Tibial nerve (tissue), 4 donors: ENCODE measurements at places on chromosomes 7 and 10. TPM values are rescaled to one million over a fixed set of nuclear protein-coding genes. Genes with fewer than 3 reads are reported as not detected.

- no peak for DNase-seq
Measured at GRCh38 chr7:105906695-105907094, 30.3 kb upstream of the ATXN7L1 start.

- no peak for DNase-seq
Measured at GRCh38 chr7:31922848-31923247, 147.4 kb downstream of the PDE1C start.

Gene ASZ1
- not detected for total RNA-seq

- DNase-seq, result no peak
Measured at GRCh38 chr7:27953777-27954176, 213.8 kb downstream of the TAX1BP1 start.

Gene PALD1
- 7.8 TPM for total RNA-seq

- no peak for DNase-seq
Measured at GRCh38 chr10:44292390-44293002, 92.4 kb downstream of the CXCL12 start.

DNA sequence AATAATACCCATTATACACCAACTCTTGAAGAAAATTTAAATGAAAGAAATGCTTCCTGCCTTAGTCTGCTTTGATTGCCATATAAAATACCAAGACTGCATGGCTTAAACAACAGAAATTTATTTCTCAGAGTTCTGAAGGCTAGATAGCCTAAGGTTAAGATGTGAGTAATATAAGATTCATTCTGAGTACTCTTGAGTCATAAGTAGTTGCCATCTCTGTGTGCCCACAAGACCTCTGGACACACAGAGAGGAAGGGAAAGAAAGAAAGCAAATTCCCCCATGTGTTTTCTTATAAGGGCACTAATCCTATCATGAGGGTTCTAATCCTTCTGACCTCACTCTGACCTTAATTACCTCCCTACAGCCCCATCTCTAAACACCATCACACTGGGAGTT lies 201.2 kb downstream of the PTN start:
- no peak for DNase-seq

Gene PNLIPRP3
- not detected for total RNA-seq

DNA sequence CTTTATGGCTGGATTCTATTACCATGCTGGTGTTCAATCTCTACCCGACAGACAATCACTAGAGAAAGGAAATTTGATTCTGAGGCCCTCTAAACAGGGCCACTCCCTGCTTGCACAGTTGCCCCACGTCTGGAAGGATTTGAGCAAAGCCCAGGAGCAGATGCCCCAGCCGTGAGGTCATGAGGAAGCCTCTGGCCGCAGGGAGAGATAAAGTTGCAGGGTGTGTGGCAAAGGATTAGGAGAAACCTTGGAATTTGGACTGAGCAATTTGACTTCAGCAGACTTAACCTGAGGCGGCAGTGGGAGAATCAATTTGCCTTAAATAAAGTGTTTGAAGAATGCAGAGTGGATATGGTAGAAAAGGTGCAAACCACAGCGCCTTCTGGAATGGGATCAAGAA lies 40.2 kb upstream of the KLF6 start:
- no peak for DNase-seq

Gene AGBL3
- total RNA-seq, result 1.7 TPM

GRCh38 chr7:70303780-70304179 lies 705.5 kb downstream of the AUTS2 start:
- no peak for DNase-seq

Gene NPC1L1
- 0.44 TPM for total RNA-seq

DNA sequence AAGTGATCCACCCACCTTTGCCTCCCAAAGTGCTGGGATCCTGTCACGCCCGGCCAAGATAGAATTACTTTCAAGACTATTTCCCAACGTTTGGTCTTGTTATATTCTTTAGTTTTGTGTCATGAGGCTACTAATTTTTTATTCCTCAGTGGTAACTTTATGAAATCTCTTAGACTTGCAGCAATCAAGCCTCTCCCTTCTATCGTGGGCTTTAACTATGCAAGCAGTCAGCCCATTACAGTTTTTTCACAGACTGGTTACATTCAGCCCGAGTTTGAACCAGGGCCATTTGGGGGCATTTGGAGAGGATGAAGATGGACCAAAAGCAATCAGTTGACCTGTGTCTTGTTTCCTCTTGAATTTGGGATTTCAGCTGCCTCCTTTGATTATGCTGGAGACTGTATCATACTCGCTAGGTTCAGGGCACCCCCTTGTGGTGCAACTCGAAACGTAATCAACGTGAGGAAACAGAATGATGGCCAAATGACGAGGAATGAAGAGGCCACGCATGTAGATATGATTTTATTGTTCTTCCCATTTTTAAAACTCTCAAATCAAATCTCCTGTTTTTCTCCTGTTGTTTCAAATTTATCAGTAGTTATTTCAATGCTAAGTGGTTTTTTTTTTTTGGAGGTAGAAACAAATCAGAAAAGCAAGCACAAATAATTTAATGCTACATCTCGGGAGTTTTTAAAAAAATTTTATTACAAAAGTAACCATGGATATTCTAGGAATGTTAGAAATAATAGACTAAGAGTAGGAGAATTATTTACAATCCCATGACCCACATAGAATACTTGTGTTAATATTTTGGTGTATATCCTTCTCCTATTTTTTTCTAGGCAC lies 151.6 kb downstream of the KIAA1217 start:
- peak; percentile 78 for DNase-seq

DNA sequence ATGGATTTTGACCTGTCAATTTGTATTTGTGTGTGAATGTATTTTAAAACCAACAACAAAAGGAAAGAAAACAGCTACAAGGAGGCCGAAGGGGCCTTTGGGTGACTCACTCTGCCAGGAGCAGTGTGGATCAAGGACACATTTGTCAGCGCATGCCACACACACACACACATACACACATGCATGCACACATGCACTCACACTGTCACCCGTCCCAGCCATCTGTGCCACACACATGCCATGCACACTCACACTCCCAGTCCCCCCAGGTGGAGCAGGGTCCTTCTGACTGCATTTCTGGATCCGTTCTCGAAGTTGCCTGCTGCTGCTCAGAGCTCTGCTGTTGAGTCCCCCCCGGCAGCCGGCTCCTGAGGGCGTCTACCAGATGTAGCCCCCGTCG lies 26.0 kb downstream of the SPOCK2 start:
- DNase-seq, result no peak

DNA sequence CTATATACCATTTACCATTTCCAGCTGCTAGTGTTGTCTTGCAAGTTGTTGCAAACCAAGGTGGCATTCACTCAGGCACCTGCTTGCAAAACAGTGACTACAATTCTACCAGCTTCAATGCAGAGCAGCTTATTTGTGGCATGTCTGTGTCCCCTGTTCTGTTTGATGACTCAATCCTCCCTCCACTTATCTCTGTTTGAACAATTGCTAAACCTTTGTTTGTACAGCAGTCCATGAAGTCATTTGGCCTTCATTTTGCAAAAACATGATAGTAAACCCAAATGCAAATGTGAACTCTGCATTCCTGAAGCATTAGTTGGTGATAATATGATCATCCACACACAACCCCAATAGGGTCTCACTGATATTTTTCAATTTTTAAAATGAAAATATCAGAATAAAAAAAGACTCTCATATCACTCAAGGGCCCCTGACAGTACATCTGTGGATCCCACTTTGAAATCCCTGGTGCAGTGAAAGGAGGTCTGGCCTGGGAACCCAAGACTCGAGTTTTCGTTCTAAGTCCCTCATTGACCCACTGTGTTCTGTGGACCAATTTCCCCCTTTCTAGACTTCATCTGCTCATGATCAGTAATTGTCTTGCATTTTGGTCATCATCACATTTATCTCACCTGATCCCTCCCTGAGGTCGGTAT lies 425.4 kb downstream of the RPS24 start:
- DNase-seq, result no peak

DNA sequence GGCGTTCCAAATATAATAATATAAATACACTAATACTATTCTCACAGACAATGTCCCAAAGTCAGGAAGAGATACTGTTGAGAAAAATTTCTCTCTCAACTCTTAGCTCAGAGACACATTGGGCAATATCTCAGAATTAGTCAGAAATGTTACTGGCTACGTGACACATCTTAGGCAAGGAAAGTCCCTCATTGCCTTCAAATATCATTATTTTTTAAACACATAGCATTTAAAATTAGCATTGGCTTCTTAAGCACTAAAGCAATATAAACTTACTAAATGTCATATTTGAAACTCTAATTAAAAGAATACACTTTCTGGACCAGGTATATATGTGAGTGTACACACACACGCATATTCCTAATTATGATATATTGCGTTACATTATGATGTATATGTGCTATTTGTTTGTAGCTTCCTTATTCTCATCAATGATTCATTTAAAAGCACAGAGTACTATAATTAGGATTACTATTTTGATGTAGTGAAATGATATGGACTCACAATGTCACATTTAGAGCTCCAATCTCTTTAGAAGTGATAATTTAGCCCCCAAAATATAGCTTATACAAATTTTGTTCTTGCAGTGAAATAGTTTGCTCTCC lies 255.8 kb downstream of the TWIST1 start:
- DNase-seq, result no peak

GRCh38 chr10:110360857-110361474 lies 56.2 kb upstream of the SMNDC1 start:
- no peak for DNase-seq

- no peak for DNase-seq
Measured at GRCh38 chr10:8393531-8393930, 339.0 kb downstream of the GATA3 start.
